ENCODE measurements at places on chromosomes 1 and 21. TPM values are rescaled to one million over a fixed set of nuclear protein-coding genes. Genes with fewer than 3 reads are reported as not detected.

Gene FRRS1
- total RNA-seq: 11.3 TPM

Gene BRDT
- total RNA-seq: not detected

Gene TMEM82
- not detected for total RNA-seq

Gene DENND2C
- total RNA-seq: 6.1 TPM

Gene NDUFV3
- 45.1 TPM for total RNA-seq

Gene AMY1B
- 4.3 TPM for total RNA-seq

- peak; percentile 73 for DNase-seq
These were observed 35.8 kb upstream of the LMO4 start for GRCh38 chr1:87292684-87293493.

DNA sequence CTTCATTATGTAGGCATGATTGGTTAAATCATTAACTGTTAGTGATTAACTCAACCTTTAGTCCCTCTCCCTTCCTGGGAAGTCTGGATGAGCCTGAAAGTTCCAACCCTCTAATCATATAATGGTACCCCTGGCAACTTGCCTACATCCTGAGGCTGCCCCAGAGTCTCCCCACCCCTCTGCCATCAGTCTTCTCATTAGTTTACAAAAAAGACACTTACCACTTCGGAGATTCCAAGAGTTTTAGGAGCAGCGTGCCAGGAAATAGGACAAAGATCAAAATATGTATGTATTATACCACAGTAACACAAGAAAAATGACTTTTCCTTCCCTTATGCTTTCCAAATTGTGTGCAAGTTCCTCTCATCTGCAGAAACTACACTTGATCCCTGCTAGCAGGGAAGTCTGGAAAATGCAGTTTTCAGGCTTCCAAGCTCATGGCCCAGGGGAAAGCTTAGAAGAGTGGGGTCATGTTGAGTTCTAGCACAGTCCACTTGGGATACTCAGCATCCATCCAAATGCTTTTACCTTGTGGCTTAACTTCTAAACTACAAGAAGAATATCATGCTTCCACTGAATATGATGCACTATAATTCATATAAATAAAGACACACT is 64.6 kb upstream of the PPIH start:
- DNase-seq: peak; percentile 79

All from lung (tissue), 17 donors.